ENCODE measurements at places on chromosomes 3 and 15. TPM values are rescaled to one million over a fixed set of nuclear protein-coding genes. Genes with fewer than 3 reads are reported as not detected.
A peak's percentile ranks its signal among the peaks of the same experiment; 100 is the strongest.

DNA sequence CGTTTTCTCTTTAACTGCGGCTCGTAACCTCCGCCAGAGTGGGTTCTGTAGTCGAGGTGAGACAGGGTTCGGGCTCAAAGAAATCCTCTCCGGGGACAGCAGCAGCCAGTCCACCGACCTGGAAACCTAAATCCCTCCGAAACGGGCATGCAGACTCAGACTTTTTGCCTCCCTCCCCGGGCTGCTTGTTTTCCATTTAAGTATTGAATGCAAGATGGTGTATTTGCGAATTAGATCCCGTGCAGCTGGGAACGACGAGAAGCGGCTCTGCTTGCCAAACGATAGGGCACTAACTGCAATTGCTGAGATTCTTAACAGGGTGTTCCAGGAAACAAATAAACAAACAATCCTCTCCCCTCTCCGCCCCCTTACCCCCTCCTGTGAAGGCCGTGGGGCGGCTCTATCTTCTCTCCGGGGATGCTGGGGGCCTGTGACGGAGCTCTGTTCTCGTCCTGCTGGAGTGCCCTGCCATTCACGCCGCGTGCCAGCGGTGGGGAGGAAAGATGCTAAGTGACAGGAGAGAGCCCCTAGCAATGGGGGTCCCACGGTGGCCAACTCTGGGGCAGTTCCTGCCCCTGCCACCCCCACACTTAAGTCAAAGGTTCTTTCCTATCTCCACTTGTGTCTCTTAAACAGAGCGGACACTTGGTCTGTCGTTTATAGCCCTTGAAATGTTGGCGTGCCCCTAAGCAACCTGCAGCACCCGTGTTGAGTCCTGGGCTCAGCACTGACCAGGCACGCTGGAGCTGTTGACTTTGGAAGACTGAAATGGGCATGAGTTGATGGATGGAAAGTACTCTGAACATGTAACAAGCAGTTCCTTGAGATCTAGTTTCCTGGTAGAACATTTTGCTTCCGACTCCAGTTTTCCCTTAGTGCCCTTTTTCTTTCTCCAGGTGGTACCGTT is 1.3 kb upstream of the ETV5 start:
- DNase-seq, result peak; percentile 38

DNA sequence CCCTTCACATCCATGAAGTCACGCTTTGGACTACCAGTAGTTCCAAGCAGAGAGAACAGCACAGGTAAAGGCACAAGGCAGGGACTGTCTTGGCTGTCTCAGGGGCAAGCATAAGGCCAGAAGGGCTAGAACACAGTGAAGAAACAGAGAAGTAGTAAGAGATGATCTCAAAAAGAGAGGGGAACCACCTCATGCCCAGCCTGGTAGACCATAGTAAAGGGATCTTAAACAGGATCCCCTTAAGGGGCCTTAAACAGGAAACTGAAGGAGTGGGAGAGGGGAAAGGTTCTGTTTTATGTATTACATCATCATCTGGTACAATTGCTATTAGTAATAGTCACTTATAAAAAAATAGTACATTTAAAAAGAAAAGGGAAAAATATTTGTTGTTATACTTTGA is 25.8 kb downstream of the P2RY1 start:
- DNase-seq, result no peak

GRCh38 chr3:152444029-152444641 is 175.4 kb downstream of the MBNL1 start:
- DNase-seq, result peak; percentile 71

DNA sequence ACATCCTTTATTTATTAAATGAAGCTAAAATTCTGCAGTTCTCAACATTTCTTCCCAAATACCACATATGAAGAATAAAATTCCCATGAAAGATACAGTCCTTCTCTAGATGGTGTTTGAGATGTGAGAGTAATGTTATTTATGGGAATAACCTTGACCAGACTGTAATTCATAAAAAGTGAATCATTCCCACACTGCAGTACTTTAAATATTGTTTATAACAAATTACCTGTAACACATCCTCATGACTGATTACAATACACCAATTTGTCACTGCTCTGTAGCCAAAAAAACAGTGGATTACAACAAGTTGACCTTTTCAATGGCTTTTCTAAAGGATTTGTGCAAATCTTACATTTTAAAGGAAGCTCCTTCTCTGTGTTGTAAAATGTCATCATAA is 651.3 kb downstream of the NSUN3 start:
- DNase-seq, result no peak

- DNase-seq, result no peak
These were observed 394.6 kb upstream of the RORA start for GRCh38 chr15:61623746-61624145.

The TMC3 gene
- not detected for total RNA-seq

The B2M gene
- total RNA-seq, result 4,265 TPM

The NCBP2 gene
- total RNA-seq, result 92.5 TPM

The CLDN1 gene
- total RNA-seq, result 0.62 TPM

Measured in myocyte (in vitro differentiated cells).